ENCODE measurements at places on chromosomes 5 and 9. TPM values are rescaled to one million over a fixed set of nuclear protein-coding genes. Genes with fewer than 3 reads are reported as not detected.

Gene QRFP
- polyA plus RNA-seq = 0.36 TPM

Gene GAPT
- 0.57 TPM for polyA plus RNA-seq

Gene C5orf52
- 0.87 TPM for polyA plus RNA-seq

Gene SURF6
- polyA plus RNA-seq = 41.8 TPM

Gene IL9
- polyA plus RNA-seq = not detected

Gene PKD2L2
- polyA plus RNA-seq = 0.15 TPM

Gene DND1
- polyA plus RNA-seq = 0.22 TPM

Gene SARDH
- 4.5 TPM for polyA plus RNA-seq

Gene PPP2R2B
- polyA plus RNA-seq = 8.0 TPM

Gene ARHGEF39
- 5.2 TPM for polyA plus RNA-seq

Gene SLC36A3
- not detected for polyA plus RNA-seq

Gene CCDC192
- polyA plus RNA-seq = 0.39 TPM

Gene LCN15
- 14.0 TPM for polyA plus RNA-seq

Gene DAPK1
- 24.9 TPM for polyA plus RNA-seq

Gene ADAM19
- polyA plus RNA-seq = 13.6 TPM

Gene PDLIM7
- polyA plus RNA-seq = 118 TPM

Gene IRGM
- 0.09 TPM for polyA plus RNA-seq

Gene SLC6A19
- polyA plus RNA-seq = 295 TPM

Gene MZB1
- polyA plus RNA-seq = 1.3 TPM

Gene ARHGEF37
- polyA plus RNA-seq = 4.5 TPM

Gene TAF11L10
- polyA plus RNA-seq = not detected

Gene TRMO
- polyA plus RNA-seq = 19.3 TPM

Gene DRD1
- polyA plus RNA-seq = 0.04 TPM

Gene PDLIM4
- 17.9 TPM for polyA plus RNA-seq

Gene FOXD1
- polyA plus RNA-seq = 0.04 TPM

Gene PSAT1
- polyA plus RNA-seq = 4.9 TPM

Gene ATP6V1G1
- polyA plus RNA-seq = 148 TPM

Gene ACTBL2
- 0.01 TPM for polyA plus RNA-seq
